Fibroblast of skin of abdomen (primary cell): ENCODE measurements at places on chromosomes 5 and 9.

GRCh38 chr5:59496524-59497134 lies 396.9 kb downstream of the PDE4D start:
- no peak for DNase-seq

DNA sequence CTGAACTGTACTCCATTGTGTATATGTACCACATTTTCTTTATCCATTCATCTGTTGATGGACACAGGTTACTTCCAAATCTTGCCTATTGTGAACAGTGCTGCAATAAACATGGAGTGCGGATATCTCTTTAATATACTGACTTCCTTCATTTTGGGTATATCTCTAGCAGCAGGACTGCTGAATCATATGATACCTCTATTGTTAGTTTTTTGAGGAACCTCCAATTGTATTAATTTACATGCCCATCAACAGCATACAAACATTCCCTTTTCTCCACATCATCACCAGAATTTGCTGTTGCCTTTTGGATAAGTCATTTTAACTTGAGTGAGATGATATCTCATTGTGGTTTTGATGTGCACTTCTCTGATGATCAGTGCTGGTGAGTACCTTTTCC lies 81.8 kb upstream of the FAM120A start:
- no peak for DNase-seq

DNA sequence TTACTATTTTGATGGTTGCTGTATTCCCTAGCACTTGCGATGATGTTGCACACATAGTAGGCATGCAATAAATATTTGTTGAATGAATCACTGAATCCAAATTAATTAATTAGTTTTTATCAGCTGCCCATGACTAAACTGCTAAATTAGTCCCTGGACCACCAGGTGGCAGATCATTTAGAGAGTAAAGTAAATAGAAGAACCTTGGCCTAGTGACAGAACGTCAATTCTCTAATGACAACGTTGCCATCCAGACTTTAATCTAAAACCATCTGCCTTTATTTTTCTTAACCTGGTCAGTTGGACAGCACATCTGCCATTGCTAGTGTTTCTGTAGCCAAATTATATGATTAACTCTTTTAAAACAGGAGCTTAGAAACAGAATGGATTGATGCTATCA lies 457.5 kb downstream of the KIF4B start:
- DNase-seq: no peak

DNA sequence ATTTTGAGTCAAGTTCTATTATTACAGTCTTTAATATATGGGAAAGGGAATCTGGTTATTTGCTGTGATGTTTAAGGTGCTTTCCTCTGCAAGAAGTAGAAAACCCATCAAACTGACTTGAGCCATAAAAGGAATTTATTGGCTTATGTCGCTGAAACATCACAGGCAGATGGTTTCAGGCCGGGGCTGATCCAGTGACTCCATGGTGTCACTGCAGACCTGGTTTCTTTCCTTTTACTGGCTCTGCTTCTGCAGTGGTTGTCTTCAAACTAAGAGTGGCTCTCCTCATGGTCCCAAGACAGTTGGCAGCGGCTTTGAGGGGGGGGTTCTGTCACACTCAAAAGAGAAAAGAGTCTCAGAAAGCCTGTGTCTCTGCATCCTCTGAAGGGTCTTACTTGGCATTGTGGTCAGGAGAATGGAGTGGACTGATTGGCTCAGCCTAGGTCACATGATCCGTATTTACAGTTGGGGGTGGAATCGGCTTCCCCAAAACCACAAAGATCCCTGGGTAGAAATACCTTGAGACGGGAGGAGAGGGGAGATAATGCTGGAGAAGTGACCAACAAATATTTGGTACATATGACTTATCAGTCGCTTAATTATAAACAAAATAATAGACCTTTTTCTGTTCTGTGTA lies 106.3 kb downstream of the DAPK1 start:
- no peak for DNase-seq

DNA sequence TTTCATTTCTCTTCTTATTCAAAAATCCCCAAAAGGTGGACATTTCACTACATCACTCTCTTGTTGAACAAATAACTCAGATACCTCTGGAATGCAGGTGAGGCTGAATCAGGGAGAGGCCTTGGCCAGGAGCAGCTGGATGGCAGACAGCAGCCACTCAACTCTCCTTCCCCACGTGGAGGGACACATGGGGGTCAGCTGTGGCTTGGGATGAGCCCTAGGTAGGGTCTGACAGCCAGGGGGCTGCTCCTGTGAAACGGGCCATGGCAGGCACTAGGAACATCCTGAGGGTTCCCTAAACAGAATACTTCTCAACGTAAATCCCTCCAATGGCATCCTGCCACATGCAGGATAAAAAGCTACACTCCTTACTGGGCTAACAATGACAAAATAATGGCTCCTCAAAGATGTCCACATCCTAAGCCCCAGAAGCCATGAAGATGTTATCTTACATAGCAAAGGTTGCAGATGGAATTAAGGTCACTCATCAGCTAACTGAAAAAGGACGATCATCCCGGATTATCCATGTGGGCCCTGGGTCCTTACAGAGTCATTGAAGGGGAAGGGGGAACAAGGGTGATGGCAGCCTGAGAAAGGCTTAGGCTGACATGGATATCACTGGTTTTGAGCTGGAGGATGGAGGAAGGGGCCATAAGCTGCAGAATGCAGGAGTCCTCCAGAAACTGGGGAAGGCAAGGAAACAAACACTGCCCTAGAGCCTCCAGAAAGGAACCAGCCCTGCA lies 31.4 kb upstream of the S1PR3 start:
- DNase-seq: no peak
